Sigmoid colon (tissue), 7 donors: ENCODE measurements at places on chromosomes 4 and X. TPM values are rescaled to one million over a fixed set of nuclear protein-coding genes. Genes with fewer than 3 reads are reported as not detected.

DNA sequence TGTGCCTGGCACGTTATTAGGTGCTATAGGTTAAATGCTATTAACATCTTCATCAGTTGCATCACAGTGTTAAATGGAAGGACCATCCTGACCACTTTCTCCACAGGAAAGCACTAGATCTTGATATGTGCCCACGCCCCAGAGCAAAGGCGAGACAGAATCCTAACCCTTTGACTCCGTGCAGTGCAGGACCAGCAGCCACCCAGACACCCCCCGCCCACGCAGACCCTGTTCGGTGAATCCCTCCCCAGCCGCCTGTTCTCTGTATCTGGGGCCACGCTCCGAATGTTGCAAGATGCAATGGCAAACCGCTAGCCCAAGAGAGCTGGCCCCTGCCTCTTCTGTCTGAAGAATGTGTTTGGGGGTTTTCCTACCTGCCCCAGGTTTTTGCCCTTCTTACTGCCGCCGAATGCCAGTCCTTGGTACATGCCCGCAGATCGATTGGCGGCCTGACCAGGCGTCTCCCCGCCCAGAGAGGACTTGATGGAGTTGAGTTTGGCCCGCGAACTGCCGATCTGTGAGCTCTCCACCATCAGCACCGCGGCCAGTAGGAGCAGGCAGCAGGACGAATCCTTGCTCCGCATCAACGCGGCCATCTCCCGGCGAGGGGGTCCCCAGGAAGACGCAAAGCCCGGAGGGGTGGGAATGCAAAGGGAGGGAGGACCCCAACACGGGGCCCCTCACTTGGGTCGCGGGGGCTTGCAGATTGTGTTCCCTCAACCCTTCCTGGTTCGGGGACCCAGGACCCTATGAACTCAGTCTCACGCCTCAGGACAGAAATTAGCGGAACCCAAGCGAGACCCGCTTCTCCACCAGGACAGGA is 906 bp downstream of the DKK2 start:
- no peaks in the 10 kb centered on the region for H3K27me3 ChIP-seq
- H3K36me3 ChIP-seq, result no peaks in the 10 kb centered on the region
- H3K4me1 ChIP-seq, result peaks cover 37% of the 10 kb centered on the region
- peak overlapping the region; percentile 50 for H3K27ac ChIP-seq
- DNase-seq, result peak; percentile 63

DNA sequence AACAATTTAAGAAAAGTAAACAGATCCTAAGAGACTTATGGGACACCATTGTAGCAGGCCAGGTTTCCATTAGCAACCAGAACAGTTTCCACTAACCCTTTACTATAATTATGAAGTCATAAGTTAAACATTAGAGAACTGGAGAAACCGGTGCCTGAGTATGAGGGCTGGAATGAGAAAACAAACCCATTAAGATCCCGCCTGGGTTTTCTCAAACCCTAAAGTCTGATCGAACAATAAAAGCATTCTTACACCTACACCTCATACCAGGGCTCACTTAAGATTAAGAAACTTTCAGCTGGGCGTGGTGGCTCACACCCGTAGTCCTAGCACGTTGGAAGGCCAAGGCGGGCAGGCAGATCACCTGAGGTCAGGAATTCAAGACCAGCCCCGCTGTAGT is 13.7 kb upstream of the DHX15 start:
- no peaks in the 10 kb centered on the region for H3K4me1 ChIP-seq
- H3K4me3 ChIP-seq, result no peak overlapping the region
- DNase-seq, result no peak
- H3K27ac ChIP-seq, result peak overlapping the region; percentile 41

Gene BEX2
- 16.8 TPM for polyA plus RNA-seq

Gene FAT4
- 1.3 TPM for polyA plus RNA-seq

Gene HHIP
- 0.60 TPM for polyA plus RNA-seq

Gene DMP1
- not detected for polyA plus RNA-seq

DNA sequence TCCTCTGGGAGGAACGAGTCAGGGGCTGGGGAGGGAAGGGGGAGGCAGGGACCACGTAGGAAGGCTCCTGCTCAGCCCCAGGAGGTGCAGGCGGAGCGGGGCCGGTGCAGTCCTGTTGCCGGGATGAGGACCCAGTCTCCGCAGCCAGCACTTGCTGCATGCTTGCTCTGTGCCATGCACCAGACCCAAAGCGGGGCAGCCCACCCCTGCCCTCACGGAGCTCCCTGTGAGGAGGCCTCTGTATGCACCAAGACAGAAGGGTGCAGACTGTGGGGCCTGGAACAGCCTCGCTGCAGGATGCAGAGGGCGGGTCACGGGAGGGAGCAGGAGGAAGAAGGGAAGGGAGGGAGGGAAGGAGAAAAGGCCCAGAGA is 61.9 kb downstream of the ABLIM2 start:
- H3K4me1 ChIP-seq, result peaks cover 8% of the 10 kb centered on the region
- no peaks in the 10 kb centered on the region for H3K36me3 ChIP-seq
- no peak for DNase-seq
- H3K27ac ChIP-seq, result peak overlapping the region; percentile 49

DNA sequence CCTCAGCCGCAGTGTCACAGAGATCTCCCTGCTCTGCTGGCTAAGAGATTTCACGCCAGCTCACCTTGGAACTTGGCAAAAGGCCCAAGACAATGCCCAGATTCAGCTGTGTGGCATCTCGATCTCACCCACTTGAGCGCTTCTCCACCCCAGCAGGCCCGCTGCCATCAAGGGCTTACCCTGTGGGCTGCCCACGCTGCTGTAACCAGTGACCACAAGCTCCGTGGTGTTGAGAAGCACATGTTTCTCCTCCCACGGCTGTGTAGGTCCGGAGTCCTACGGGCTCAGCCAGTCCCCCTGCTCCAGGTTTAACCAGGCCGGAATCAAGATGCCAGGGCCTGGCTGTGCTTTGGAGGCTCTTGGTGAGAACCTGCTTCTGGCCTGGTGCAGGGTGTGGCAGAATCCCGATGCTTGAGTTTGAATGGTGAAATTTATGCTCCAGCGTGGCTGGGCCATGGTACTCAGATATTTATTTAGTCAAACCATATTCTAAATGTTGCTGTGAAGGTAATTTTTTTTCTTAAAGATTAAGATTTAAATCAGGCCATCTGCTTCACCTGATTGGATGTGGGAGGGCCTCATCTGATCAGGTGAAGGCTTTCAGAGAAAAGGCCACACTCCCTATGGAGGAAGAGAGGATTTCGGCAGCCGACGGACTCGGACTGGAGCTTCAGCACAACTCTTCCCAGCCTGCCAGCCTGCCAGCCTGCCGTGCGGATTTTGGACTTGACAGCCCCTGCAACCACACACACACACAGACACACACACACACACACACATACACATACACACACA is 24.8 kb upstream of the ADRA2C start:
- no peak for DNase-seq
- H3K36me3 ChIP-seq, result no peaks in the 10 kb centered on the region
- no peak overlapping the region for H3K27ac ChIP-seq
- no peaks in the 10 kb centered on the region for H3K4me1 ChIP-seq
- no peak overlapping the region for H3K4me3 ChIP-seq
- H3K27me3 ChIP-seq, result peaks cover 74% of the 10 kb centered on the region

GRCh38 chrX:115650916-115651315 is 89.9 kb downstream of the PLS3 start:
- H3K4me3 ChIP-seq, result no peak overlapping the region
- no peak overlapping the region for H3K27ac ChIP-seq
- no peaks in the 10 kb centered on the region for H3K4me1 ChIP-seq
- no peaks in the 10 kb centered on the region for H3K27me3 ChIP-seq
- DNase-seq, result no peak

Gene RNF128
- 4.4 TPM for polyA plus RNA-seq

Gene ZMAT1
- 3.6 TPM for polyA plus RNA-seq

Gene SHISA3
- 2.1 TPM for polyA plus RNA-seq

- no peak overlapping the region for H3K4me3 ChIP-seq
- no peak for DNase-seq
- H3K27ac ChIP-seq, result no peak overlapping the region
- H3K36me3 ChIP-seq, result no peaks in the 10 kb centered on the region
Measured at GRCh38 chr4:107780665-107781064, 44.1 kb upstream of the SGMS2 start.

DNA sequence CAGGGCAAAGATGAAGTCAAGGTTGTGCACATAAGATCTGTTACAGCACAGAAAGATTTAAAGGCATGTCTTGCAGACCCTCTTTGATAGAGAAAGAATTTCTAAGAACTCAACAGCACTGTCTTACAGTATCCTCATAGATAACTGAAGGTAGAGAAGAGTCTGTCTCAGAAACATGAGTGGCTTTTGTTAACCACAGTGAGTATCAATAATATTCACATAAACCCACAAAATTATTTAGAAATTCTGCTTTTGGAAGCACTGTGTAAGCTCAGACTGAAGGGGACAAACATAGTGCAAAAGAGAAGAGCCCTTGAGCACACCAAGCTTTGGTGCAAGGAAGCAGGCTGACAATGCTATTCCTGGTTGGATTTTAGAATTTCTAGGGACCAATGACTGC is 166.0 kb upstream of the SH3RF1 start:
- H3K27me3 ChIP-seq, result no peaks in the 10 kb centered on the region
- no peak overlapping the region for H3K27ac ChIP-seq
- no peaks in the 10 kb centered on the region for H3K36me3 ChIP-seq
- peaks cover 9% of the 10 kb centered on the region for H3K4me1 ChIP-seq
- no peak overlapping the region for H3K4me3 ChIP-seq

Gene SMIM10L2A
- polyA plus RNA-seq, result not detected

DNA sequence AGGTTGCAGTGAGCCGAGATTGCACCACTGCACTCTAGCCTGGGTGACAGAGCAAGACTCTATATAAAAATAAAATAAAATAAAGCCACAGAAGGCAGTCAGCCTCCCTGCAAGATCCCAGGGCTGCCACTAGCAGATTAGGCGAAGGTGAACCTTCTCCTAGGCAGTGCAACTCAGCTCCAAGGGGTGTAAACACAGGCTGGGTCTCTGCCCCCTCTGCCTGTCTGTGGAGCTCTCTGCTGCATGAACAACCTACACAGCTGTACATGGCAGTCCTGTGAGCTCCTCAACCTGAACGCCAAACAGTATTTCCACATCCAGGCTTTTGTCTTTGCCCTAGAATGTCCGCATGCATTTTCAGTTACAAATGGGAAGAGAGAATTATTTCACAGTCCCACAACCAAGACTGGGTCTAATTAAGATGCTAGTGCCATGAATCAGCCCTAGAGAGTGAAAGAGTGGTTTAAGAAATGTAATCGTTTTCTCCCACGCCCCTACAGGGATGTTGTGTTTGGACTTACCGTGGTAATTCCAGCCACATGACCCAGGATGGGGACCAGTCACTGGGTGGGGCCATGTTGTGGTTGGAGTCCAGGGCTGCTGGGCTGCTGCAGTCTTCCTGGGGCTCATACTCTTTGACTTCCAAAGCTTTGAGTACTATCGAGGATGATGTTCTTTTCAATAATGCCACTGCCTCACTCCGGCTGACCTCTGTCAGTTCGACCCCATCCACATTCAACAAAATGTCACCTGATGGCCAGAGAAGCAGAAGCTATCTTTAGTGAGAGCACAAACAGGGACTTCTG is 99.0 kb downstream of the FIP1L1 start:
- H3K36me3 ChIP-seq, result no peaks in the 10 kb centered on the region
- no peaks in the 10 kb centered on the region for H3K27me3 ChIP-seq
- no peak overlapping the region for H3K4me3 ChIP-seq

GRCh38 chrX:116198810-116199209 is 28.3 kb downstream of the AGTR2 start:
- H3K36me3 ChIP-seq, result no peaks in the 10 kb centered on the region
- no peaks in the 10 kb centered on the region for H3K27me3 ChIP-seq
- no peaks in the 10 kb centered on the region for H3K4me1 ChIP-seq
- H3K27ac ChIP-seq, result no peak overlapping the region
- DNase-seq, result no peak
- no peak overlapping the region for H3K4me3 ChIP-seq

Gene SPANXB1
- polyA plus RNA-seq, result not detected

Gene FAM184B
- polyA plus RNA-seq, result under 0.01 TPM

DNA sequence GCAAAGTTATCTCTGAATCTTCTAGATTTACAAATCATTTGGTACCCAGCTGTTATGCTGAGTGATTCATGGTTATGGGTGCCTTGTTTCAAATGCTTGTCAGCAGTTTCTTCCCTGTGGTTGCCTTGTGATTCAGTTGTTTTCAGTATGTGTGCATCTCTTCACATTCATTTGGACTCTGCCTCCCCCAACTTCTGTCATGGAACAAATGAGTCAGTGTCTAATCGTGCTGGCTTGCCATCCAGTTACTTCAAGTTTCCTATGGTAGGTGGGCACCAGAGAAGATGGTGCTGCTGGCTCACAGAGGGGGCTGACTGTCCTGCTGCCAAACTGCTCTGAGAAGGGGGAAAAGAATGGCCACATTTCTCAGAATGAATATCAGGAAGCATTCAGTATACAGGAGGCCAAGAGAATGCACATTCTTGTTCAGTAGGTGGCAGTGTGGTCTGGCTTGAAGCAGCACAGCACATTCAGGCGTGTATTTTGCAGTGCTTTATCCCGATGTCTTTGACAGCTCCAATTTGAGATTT is 260.9 kb downstream of the GLUD2 start:
- H3K4me1 ChIP-seq, result no peaks in the 10 kb centered on the region
- DNase-seq, result no peak
- H3K4me3 ChIP-seq, result no peak overlapping the region
- H3K27me3 ChIP-seq, result no peaks in the 10 kb centered on the region
- no peak overlapping the region for H3K27ac ChIP-seq

- H3K4me1 ChIP-seq, result peaks cover 34% of the 10 kb centered on the region
- no peaks in the 10 kb centered on the region for H3K27me3 ChIP-seq
- no peak overlapping the region for H3K27ac ChIP-seq
- H3K36me3 ChIP-seq, result no peaks in the 10 kb centered on the region
- H3K4me3 ChIP-seq, result peak overlapping the region; percentile 21
Measured at GRCh38 chr4:3369781-3370674, 71.7 kb upstream of the HGFAC start.

DNA sequence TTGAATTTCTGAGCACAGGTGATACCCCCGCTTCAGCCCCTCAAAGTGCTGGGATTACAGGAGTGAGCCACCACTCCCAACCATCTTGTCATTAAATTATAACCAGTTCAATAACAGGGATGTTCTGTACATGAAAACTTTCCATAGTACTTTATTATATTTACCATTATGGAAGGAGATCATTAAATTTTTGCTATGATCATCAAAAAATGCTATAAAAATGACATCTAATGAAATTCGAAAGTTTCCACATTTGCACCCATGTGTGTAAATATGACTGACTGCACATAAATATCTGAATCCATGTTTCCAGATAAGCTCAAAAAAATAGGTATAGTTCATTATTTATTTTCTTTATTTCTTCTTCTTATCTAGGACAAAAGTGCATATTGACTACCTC is 182.6 kb downstream of the FBXO8 start:
- H3K27ac ChIP-seq, result no peak overlapping the region
- no peaks in the 10 kb centered on the region for H3K36me3 ChIP-seq
- H3K4me1 ChIP-seq, result peaks cover 17% of the 10 kb centered on the region
- no peak overlapping the region for H3K4me3 ChIP-seq
- no peaks in the 10 kb centered on the region for H3K27me3 ChIP-seq
- DNase-seq, result no peak

Gene ADGRG4
- polyA plus RNA-seq, result not detected

- H3K27me3 ChIP-seq, result no peaks in the 10 kb centered on the region
- H3K4me3 ChIP-seq, result no peak overlapping the region
- no peaks in the 10 kb centered on the region for H3K36me3 ChIP-seq
- H3K4me1 ChIP-seq, result no peaks in the 10 kb centered on the region
- no peak overlapping the region for H3K27ac ChIP-seq
Measured at GRCh38 chrX:131827935-131828334, 195.2 kb upstream of the STK26 start.

GRCh38 chr4:93867416-93868001 is 39.0 kb downstream of the ATOH1 start:
- H3K27ac ChIP-seq, result no peak overlapping the region
- no peaks in the 10 kb centered on the region for H3K27me3 ChIP-seq
- no peak overlapping the region for H3K4me3 ChIP-seq
- no peak for DNase-seq

Gene GABRG1
- not detected for polyA plus RNA-seq
